Mucosa of descending colon (tissue), 3 donors: ENCODE measurements at places on chromosomes 7 and 10.

DNA sequence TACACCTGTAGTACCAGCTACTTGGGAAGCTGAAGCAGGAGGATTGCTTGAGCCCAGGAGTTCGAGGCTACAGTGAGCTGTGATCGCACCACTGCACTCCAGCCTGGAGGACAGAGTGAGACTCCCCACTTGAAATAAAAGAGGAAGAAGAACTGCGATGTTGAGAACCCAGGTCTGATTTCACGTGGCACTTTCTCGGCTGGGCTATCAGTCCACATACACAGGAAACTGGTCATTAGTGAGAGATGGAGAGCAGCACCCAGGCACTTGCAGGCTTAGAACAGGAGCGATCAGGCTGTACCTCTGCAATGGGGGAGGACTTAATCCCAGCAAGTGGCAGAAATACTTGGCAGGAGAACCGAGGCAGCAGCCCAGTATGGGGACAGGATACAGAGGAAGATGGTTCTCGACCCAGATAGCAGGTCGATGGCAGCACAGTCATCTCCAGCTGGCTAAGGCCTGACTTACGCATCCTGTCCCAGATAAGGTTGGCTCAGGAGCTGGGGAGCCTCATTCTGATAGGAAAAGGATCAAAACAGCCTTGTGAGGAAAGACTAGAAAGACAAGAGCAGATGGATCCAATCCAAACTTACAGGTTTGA lies 487.7 kb upstream of the AUTS2 start:
- DNase-seq: no peak

DNA sequence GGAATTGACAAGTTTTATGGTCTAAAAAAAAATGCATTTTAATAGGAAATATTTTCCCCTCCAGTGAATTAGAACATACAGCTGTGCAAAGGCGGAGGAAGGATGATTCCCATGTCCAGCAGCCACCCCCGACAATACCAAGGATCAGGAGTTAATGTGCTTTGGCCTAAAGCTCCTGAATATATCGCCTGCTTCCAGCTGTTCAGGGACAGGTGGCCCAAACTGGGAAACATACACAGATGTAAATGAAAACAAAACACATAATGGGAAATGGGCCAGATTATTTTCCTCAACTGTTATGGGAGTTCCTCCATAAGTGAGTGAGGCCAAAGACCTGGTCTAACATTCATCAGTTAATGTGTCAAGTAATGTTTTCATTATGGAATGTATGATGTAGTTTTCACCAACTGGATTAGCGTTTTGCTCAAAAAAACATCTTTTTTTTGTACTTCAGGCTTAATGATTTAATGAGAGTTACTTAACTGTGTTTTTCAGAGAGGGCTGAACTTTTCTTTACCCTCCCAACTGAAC lies 55.1 kb upstream of the LAMB1 start:
- DNase-seq: no peak

- no peak for DNase-seq
Observed at GRCh38 chr10:102633848-102634247, 10.4 kb upstream of the TRIM8 start.

DNA sequence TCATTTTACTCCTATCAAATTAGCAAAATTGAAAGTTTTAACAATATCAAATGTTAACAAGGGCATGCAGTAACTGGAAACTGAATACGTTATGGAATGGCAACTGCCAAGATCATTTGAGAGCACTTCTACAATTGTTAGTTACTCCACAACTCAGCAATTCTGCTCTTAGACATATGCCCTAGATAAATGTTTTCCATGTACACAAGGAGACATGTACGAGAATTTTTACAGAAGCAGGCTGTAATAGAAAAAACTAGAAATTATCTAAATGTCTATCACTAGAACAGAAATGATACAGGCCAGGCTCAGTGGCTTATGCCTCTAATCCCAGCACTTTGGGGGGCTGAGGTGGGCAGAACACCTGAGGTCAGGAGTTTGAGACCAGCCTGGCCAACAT lies 7.0 kb downstream of the PSAP start:
- no peak for DNase-seq

DNA sequence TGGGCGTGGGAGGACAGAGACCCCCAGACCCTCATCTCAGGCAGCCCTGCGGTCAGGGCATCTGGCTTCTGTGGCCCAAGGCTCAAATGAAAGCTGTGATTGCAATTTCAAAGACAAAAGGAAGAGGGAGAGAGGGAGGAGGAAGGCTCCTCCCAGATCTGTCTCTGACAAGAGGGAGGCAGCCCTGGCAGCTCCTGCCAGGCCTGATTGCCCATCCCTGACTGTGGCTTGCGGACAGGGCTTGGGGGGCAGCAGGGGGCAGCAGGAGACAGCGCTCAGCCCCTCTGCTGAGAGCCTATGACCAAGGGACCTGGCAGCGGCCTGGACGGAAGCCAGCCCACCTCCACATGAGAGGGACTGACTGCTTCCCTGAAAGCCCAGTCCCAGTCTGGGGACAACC lies 91.8 kb downstream of the PTPRN2 start:
- DNase-seq: no peak

GRCh38 chr7:45985902-45986301 lies 64.8 kb upstream of the IGFBP3 start:
- DNase-seq: no peak

DNA sequence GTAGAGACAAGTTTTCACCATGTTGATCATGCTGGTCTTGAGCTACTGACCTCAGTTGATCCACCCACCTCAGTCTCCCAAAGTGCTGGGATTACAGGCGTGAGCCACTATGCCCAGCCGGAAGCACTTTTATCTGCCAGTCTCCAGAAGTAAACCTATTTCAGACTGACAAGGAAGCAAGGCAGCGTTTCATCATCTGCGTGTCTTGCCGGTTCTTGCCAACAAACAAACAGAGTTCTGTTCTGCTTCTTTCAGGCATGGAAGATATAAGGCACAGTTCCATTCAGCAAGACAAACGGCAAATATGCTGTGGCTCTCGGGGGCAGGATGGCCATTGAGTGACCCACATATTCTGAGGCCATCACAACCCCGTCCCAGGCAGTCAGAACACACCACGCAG lies 15.5 kb upstream of the LARP4B start:
- no peak for DNase-seq

DNA sequence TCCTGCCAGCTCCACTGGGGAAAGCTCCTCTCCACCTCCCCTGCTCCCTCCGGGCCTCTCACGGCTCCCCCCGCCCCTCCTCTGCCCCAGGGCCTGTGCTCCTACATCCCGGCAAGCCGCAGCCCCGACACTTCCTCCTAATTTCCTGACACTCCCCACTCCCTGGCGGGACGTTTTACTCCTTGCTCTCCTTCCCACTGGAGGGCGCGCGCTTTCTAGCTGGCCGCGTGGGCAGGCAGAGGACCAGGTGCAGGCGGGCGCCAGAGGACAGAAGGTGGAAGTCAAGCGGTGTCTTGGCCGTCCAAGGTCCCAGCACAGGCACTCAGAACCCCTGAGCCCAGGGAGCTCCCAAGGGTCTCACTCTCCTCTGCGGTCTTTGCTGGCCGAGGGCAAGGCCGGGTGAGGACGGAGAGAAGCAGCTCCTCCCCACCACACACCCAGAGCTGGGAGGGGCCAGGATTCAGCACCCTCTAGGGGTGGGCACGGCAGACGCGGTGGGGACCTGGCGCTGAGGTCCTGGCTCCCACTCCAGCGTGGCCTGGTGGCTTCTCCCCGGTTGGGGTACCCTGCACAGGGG lies 19.1 kb downstream of the ADAM8 start:
- DNase-seq: peak; percentile 86

DNA sequence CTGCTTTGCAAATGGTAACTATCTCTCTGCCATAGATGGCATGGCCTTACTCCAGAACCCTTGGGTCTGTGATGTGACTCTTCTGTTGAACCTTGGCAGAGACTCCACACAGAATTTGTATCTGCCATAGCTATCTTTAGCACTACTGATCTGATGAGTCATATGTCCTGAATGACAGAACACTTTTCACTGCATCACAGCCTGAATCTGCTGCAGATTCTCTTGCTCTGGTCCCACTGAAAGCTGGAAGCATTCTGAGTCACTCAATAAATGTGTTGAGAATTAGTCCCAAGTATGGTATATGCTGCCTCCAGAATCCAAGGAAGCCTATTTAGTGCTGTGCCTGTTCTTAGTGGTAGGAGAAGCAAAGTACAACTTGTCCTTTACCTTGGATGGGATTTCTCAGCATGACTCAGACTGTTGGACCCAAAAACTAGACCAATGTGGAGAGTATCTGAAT lies 39.5 kb upstream of the ANKRD1 start:
- no peak for DNase-seq

DNA sequence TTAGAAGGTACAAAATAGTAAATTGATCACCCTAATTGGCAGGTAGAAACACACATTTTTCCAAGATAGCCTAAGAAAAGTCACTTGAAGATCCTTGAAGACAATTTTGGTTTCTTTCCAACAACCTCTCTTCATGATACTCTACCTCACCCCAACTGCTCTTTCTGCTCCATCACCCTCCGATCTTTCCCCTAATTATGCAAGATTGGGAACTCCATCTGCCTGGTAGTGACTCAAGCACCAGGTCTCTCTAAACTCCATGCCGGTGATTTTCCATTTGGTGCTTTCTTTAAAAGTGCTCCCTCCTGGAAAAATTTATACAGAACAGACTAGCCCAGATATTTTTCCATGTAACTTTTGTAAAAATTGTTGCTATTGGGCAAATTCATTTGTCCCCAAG lies 1.1 kb upstream of the AKR1B1 start:
- no peak for DNase-seq

DNA sequence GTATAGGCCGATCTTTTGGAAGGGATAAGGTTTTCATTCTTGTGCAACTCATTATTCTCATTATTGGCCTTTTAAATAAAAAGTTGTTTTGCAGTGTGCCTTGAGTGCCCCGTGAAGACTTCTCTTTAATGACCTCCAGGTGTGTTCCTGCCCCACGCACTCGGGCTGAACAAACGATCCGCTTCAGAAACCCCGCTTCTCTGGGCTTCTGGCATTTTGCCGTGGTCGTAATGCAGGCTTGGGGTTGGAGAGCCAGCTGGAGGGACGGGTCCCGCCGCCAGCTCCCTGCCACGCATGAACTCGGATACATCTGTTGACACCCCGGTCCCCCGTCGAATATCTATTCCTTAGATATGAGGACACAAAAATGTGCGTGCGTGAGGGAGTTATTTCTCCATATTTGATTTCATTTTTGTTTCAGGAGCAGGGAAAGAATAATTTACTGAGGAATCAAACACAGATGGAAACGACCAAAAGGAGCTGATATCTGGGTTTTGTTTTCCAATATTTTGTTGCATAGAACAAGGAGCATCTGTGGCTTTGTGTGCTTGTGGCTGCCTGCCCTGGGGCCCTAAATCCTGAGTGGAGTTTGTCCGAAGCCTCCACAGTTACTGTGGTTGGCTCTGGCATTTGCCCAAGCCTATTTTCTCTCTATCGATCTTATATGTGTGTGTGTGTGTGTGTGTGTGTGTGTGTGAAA lies 17.0 kb upstream of the TTYH3 start:
- no peak for DNase-seq

- no peak for DNase-seq
Observed at GRCh38 chr7:55189146-55189766, 170.4 kb downstream of the EGFR start.

DNA sequence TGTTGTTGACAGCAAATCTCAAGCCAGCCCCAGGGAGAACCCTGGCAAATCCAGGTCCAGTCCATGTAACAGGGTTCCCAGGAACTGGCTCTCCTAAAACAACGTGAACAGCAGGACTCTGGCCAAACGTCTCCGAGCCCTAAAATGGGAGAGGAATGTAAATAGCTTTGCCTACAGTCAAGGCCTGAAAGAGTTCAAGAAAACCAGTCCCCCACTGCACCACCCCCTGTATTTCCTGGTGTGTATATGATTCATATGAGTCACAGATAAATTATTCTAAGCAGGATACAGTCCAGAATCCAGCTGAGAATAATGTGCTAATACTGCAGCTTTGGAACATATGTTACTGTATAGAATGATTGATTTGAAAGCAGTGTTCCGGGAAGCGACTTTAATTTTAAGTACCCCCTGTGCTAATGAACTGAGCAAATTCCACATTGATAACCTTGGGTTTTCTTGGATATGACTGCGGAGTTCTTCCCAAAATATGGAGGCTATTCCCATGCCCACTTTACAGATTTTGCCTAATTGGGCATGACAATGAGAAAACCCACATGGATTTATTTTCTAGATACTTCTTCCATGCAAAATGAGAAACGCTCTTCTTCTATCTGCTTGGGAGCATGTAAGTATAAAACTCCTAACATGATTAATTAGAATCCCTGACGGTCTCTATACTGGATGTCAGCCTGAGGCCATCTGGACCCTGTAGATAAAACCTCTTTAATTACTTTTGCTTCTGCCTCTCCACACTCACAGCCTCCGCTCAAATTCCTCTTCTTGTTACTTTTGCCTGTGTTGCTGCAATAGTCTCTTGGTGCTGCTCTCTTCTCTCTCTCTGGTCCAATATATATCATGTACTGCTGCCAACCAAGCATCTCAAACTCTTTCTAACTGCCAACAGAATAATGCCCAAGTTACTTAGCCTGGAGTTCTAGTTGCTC lies 50.2 kb downstream of the LAMB4 start:
- no peak for DNase-seq

- DNase-seq: no peak
Observed at GRCh38 chr7:100493476-100494264, 9.9 kb downstream of the NYAP1 start.

DNA sequence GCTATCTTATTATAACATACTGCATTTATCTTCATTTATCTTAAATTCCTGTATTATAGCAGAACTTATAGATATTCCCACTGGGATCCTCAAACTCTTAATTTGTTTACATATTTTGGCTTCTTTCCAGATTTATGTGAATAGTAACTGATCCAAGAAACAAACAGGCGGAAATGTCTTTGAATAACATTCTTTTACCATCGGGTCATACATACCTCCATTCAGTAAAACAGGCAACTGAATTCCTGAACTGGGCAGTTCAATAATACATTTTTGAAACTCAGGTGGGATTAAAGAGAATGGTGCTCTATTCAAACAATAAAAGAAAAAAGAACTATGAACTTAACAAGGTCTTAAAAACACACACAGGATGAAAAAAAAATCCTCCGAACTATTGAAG lies 337.4 kb downstream of the CRPPA start:
- no peak for DNase-seq

GRCh38 chr10:100153239-100153825 lies 32.5 kb downstream of the ERLIN1 start:
- DNase-seq: no peak

DNA sequence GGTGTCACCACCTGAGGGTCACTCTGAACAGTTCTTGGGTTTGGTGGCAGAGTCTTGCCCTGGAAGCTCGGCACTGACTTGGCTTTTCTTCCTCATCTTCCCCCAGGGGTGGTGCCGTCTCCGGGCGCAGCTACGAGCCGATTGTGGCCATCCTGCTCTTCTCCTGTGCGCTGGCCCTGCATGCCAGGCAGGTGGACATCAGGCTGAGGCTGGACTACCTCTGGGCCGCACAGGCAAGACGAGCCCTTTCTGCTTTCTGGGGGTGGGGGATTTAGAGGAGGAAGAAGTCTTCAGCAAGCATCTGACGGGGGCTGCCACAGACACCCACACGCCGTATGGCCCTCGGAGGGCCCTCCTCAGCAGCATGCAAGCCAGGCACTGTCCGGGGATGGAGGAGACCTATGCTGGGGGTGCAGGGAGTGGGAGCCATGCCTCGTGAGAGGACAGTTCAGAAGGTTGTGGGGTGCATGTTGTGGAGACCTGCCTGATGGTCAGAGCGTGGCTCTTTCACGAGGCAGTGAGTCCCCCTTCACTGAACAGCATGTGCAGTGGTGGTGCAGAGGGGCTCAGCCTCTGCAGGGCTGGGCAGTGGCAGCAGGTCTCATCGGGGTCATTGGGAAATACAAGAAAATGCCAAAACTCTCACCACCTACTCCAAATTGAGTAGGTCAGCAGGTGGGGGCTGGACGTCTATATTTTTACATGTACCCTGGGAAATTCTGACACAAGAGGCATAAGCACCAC lies 112.4 kb downstream of the ADCY1 start:
- DNase-seq: no peak
